Motor neuron (in vitro differentiated cells): ENCODE measurements at places on chromosomes 4 and X. TPM values are rescaled to one million over a fixed set of nuclear protein-coding genes. Genes with fewer than 3 reads are reported as not detected.

MGAT4D gene
- total RNA-seq: 0.24 and 0.29 TPM in 2 replicates

TXK gene
- total RNA-seq: 0.15 TPM in 1 of 2 replicates, not detected in the other

AMBN gene
- 0.18 and 0.27 TPM in 2 replicates for total RNA-seq

USP17L28 gene
- not detected in 2 replicates for total RNA-seq

CXCL5 gene
- not detected in 2 replicates for total RNA-seq

LAMTOR3 gene
- 30.5 and 39.3 TPM in 2 replicates for total RNA-seq

DCAF8L2 gene
- total RNA-seq: 0.66 TPM in 1 of 2 replicates, not detected in the other
